Stimulated activated CD8-positive, alpha-beta memory T cell treated with anti-CD3 and anti-CD28 coated beads, Interleukin-15, amount 100 ng/mL, for 24 hours (primary cell): ENCODE measurements at places on chromosomes 7 and 10.

- no peak for DNase-seq
Observed at GRCh38 chr7:139681463-139681755, 96.4 kb downstream of the HIPK2 start.

DNA sequence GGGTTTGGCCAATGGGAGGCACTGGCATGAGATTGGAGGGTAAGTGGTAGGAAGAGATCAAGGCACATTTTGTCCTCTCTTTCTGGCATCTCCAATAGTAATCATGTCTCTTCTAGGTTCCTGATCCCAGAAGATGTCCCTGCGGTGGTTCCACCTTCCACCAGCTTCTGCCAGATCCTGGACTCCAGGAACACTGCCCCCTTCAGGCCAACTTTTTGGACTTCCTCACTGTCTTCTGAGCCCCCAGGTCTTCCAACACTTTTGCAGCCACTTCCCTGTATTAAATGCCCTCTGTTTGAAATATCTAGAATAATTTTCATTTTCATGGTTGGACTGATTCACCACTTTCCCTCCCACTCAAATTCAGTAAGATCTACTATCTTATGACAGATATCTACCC, 60.9 kb downstream of the BAMBI start:
- no peak for DNase-seq

DNA sequence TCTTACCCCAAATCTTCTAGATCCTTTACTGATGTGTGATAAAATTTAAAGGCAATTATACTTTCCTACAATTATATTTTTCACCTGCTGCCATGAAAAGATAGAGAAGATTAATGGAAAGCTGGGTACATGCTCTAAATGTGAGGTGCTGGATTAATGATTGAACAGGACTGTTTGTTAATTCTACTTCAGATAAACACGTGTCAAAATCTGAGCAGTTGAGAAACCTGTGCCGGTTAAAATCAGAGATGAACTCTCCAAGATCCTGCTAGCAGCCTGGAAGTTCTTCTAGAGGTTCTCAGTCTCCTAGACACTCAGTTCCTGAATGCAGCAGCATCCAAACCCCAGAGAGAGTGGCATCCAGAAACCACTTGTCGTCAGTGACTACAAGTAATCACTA, 69.2 kb downstream of the INHBA start:
- DNase-seq: no peak

- no peak for DNase-seq
Observed at GRCh38 chr7:47573758-47574481, 8.0 kb downstream of the TNS3 start.

GRCh38 chr10:29576681-29577080, 58.1 kb downstream of the SVIL start:
- DNase-seq: no peak

- DNase-seq: no peak
Observed at GRCh38 chr7:66140924-66141323, 26.3 kb downstream of the CRCP start.

- DNase-seq: no peak
Observed at GRCh38 chr10:24989867-24990266, 26.1 kb downstream of the ENKUR start.

- no peak for DNase-seq
Observed at GRCh38 chr10:133166828-133167692, 7.0 kb downstream of the KNDC1 start.

- DNase-seq: no peak
Observed at GRCh38 chr10:114064151-114065048, 20.7 kb downstream of the ADRB1 start.

GRCh38 chr7:73304071-73304470, 4.6 kb downstream of the NSUN5 start:
- DNase-seq: no peak

GRCh38 chr10:61754587-61755550, 92.1 kb downstream of the CABCOCO1 start:
- DNase-seq: no peak

- DNase-seq: no peak
Observed at GRCh38 chr10:110395350-110396283, 90.9 kb upstream of the SMNDC1 start.

DNA sequence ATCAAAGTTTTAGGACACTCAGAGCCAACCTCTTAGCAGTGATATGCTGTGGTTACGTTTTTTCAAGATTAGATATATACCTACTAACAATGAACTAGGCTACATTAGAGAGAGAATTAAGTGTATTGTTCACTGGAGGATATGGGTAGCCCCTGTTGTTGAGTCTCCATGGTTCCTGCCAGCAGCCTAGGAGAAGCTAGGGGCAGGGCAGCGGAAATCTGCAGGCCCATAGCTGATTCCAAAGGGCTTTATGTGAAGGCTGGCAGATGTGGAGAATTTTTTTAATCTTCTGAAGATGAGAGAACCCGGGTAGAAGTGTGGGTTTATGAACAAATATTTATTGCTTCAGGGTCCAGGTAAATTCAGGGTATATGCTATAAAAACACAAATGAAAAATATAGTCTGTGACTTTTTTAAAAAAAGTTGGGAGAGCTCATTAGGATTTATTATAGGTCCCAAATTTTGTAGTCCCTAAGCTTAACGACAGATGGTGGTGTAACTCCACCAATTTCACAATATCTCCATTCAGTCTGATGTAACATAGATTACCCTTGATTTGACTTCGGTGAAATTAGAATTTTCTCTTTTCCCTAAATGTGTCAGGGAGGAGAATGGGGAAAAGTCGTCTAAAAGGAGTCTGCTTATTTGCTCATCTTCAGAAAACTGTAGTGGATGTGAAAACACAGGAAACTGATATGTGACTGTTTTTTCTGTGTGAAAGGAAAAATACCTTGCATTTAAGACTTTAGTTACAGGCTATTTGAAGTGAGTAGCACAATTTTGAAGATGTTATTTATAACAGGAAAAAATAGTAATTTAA, 163.0 kb upstream of the PPP1R3A start:
- DNase-seq: no peak

DNA sequence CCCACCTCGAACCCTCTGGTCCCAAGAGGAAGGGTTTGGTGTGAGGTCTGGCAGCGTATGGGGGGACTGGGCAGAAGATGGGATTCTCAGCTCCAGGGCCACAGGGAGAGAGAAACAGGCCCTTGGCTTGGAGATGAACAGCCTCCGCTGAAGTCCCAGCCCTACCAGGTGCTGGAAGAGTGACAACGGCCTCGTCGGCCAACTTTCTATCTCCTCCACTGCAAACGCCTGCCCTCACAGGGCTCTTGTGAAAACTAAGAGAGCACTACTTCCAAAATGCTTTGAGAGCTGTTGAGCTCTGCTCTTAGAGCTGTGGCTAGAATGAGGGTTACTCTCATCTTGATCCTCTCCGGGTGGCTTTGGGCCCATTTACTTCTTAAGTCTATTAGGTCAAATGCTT, 63.5 kb downstream of the AFAP1L2 start:
- no peak for DNase-seq

DNA sequence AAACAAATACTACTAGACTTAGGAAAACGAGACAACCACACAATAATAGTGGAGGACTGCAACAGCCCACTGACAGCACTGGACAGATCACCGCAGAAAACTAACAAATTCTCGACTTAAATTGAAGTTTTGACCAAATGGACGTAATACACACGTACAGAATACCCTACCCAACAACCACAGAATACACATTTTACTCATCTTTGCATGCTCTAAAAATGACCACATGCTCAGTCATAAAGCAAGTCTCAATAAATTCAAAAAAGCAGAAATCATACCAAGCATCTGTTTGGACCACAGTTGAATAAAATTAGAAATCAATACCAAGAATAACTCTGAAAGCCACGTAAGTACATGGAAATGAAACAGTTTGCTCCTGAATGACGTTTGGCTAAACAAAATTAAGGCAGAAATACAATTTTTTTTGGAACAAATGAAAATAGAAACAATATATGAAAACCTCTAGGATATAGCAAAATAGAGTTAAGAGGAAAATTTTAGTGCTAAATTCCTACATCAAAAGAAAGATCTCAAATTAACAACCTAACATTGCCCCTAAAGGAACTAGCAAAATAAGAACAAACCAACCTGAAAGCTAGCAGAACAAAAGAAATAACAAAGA, 30.6 kb downstream of the MAPK8 start:
- no peak for DNase-seq

GRCh38 chr7:39306016-39306570, 260.1 kb upstream of the YAE1 start:
- DNase-seq: no peak

- DNase-seq: no peak
Observed at GRCh38 chr10:25852364-25852941, 81.6 kb upstream of the MYO3A start.

- DNase-seq: no peak
Observed at GRCh38 chr7:93515144-93515543, 59.4 kb downstream of the CALCR start.

GRCh38 chr7:1176891-1177373, 16.9 kb upstream of the ZFAND2A start:
- DNase-seq: peak; percentile 79

DNA sequence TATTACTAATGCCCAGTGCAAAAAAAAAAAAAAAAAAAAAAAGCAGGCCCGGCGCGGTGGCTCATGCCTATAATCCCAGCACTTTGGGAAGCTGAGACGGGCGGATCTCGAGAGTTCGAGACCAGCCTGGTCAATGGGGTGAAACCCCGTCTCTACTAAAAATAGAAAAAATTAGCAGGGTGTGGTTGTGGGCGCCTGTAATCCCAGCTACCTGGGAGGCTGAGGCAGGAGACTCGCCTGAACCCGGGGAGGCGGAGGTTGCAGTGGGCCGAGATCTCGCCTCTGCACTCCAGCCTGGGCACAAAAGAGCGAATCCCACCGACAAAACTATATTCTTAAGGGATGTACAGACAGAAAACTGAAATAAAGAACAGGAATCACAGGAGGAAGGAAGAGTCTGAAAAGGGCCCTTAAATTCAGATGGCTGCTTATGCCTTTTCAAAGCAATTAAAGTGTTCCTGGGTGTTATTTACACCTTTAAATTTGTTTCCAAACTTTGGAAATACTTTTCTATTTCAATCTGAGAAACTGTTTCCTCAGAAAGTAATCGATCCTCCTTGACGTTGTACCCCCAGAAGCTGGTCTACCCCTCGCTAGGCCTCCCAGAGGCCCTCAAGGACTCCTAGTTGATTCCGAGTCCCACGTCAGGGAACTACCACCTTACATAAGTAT, 2.0 kb upstream of the KMT2E start:
- no peak for DNase-seq

DNA sequence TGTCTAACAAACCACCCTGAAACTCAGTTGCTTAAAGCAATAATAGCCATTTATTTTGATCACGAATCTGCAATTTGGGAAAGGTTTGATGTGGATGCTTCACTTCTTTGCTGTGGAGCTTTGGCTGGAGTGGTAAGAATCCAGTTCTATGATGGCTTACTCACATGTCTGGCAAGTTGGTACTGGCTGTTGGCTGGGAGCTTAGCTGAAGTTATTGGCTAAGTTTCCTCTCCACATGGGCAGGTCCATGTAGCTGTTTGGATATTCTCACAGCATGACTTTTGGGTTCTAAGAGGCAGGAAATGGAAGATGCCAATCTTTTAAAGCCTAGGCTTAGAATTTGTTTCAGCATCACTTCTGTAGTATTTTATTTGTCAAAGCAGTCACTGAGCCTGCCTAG, 277.6 kb upstream of the NRP1 start:
- DNase-seq: no peak

DNA sequence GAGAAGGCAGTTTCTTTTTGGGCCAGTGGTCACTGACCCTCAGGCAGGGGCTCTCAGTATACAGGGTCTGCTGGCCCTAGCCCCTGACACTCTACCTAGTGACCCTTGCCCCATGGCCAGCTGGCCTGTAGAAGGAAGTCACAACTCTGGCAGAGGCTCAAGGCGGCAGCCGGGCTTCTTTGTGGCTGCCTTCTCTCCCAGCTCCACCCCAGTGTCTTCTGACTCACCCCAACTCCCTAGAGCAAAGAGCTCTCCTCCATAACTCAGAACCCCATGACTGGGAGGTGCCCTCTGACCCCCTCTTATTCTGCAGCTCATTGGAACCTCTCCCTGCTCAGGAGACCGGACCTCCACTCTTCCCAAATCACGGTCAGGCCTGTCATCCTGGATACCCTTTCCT, 358.2 kb downstream of the FGFR2 start:
- no peak for DNase-seq

- no peak for DNase-seq
Observed at GRCh38 chr10:95273393-95274312, 17.1 kb downstream of the PDLIM1 start.

DNA sequence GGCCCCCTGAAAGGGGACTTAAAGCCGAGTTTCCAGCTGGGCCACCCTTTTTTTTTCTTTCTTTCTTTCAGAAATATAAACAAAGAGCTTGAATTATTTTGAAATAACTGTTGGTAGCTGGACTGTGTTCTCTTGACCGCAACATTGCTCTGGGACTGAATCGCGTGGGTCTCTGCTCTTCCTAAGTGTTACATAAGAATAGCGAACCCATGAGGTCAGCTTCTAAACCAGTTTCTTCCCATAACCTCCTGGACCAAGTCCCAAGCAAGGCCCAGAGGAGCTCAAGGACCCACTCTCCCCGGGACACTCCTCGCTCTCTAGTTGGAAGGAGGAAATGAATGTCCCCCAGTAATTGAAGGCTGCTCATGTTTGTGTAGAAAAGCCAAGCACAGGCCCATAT, 91.1 kb downstream of the CXCL12 start:
- DNase-seq: no peak

- no peak for DNase-seq
Observed at GRCh38 chr10:74078037-74078436, 72.6 kb downstream of the AP3M1 start.

DNA sequence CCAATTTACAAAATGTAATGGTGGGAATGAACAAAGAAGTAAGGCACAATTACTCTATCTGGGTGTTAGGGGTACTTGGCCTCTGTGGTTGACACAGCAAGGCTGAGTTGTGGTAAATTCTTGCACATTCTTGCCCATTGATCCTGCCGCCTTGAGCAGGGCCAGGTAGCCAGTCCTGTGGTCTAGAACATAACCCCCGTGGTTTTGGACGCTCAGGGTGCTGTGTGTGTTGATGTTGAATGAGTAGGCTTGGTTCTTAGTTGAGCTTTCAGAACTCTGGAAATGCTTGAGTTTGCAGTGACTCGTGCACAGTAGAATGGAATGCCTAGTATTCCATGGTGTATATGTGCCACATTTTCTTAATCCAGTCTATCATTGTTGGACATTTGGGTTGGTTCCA, 42.3 kb upstream of the CDHR3 start:
- no peak for DNase-seq

- DNase-seq: no peak
Observed at GRCh38 chr7:143049362-143049761, 2.8 kb upstream of the OR6V1 start.

GRCh38 chr7:149850007-149850594, 11.9 kb downstream of the ZNF862 start:
- DNase-seq: no peak

GRCh38 chr10:30562787-30563186, 66.8 kb downstream of the LYZL2 start:
- no peak for DNase-seq

- DNase-seq: no peak
Observed at GRCh38 chr7:159063046-159063840, 81.4 kb downstream of the VIPR2 start.

- no peak for DNase-seq
Observed at GRCh38 chr10:93064874-93065660, 4.5 kb downstream of the CYP26C1 start.

GRCh38 chr7:137592232-137592896, 248.8 kb upstream of the PTN start:
- no peak for DNase-seq

GRCh38 chr7:120472892-120473291, 199.9 kb downstream of the KCND2 start:
- no peak for DNase-seq
